Activated T-helper 9 cell treated with anti-CD3 and anti-CD28 coated beads, Interleukin-2, amount 50 U/mL, for 16 hours (primary cell): ENCODE measurements at places on chromosomes 6 and 20.

DNA sequence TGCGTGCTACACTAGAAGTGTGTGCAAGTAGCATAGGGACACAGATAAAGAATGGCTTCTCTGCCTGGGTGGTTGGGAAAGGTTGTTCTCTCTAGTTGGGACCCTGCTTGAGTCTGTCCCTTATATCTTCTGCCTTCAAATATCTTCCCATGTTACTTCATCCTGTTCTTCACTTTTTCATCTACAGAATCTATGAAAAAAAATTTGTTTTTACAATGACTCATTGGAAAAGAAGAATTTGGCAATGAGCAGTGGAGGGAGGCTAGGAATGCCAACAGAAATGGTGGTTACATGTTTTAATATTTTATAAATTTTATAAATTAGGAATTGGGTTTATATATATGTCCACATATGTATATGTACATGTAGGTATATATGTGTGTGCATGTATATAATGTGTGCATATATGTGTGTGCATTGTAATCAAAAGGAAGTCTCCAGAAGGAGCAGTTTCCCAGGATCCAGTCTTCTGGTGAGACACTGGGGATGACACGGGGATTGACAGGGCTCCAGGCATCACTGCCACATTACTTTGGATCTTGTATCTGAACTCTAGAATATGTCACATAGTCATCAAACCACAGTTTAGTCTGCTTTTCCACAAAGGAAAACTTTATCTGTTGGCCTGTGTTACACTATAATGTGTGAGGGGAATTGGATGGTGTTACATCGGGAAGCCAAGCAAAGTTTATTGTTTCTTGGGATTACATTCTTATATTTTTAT, 75.3 kb upstream of the RIPOR2 start:
- DNase-seq = no peak

- DNase-seq = no peak
These were observed 214.3 kb downstream of the ZMYND8 start for GRCh38 chr20:47141941-47142773.

GRCh38 chr6:106102034-106102433, 15.9 kb downstream of the PRDM1 start:
- DNase-seq = peak; percentile 36

- no peak for DNase-seq
These were observed 38.2 kb downstream of the DZANK1 start for GRCh38 chr20:18428490-18429173.

DNA sequence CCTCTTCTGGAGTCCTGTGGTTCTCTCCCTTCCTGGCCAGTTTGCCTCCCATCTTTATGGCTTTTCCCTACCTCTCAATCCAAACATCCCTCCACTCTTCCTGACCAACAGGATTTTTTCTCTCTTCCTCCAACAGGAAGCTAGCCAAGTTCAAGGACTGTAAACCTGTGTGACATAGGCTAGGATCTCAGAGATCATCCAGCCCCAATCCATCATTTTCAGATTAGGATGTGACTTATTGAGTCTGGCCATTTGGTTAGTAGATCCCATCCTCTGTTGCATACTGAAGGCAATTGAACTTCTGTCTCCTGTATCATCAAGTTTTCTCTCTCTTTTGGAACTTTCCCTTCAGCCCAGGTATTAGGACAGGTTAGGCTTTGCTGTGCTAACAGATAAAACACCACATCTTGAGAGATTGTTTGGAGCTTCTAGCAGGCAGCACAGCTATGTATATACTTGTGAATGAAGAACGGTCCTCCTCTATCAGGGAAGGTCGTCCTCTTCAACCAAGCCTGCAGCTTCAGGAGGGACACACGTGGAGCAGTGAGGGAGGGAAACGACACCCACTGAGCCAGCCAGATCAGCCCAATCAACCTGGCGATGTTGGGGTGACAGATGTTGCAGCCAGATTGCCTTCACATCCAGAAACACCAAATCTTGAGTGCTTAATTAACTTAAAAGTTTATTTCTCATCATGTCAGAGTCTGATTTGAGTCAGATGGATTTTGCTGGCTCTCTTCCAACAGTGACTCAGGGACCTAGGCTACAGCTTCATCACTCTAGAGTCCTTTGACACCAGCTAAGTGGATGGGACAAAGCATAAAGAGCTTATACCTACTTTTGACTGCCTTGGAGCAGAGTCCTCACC, 106.8 kb downstream of the GJA10 start:
- DNase-seq = no peak

DNA sequence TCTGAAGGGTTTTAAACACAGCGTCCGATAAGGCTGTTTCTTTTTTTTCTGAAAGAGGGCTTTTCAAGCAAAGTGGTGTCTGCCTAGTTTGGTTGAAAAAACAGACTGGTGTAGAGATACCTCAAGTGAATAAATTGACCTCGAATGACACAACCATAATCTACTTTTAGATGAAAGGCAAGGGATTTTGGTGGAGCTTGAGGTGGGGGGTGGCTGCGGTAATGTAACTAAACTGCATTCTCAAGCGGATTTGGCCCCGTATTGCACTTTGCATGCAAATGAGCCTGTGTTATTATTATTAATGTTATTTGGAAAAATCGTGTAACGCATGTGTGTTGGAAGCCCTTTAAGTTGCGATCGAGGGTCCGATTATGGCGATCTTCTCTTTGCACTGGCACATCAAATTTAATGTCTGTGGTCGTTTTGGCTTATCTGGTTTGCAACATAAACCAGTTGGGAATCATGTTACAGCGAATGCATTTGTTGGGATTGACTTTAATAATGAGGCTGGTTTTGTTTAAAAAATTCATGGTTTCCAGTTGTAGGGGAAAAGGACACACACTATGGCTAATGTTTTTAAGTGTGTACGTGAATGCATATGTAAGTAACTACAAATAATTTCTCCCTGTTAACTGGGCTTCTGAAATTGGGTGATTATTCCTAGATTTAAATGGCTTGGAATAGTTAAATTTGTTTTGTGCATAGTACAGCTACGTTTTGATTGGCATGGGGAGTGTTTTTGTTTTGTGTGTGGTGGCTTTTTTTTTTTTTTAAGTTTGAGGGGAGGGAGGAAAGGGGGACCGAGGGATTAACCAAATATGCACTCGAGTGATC, 1.0 kb downstream of the JARID2 start:
- DNase-seq = no peak

GRCh38 chr20:44033344-44033743, 118.7 kb downstream of the TOX2 start:
- no peak for DNase-seq

- DNase-seq = no peak
These were observed 9.6 kb upstream of the BAG2 start for GRCh38 chr6:57162516-57162915.

DNA sequence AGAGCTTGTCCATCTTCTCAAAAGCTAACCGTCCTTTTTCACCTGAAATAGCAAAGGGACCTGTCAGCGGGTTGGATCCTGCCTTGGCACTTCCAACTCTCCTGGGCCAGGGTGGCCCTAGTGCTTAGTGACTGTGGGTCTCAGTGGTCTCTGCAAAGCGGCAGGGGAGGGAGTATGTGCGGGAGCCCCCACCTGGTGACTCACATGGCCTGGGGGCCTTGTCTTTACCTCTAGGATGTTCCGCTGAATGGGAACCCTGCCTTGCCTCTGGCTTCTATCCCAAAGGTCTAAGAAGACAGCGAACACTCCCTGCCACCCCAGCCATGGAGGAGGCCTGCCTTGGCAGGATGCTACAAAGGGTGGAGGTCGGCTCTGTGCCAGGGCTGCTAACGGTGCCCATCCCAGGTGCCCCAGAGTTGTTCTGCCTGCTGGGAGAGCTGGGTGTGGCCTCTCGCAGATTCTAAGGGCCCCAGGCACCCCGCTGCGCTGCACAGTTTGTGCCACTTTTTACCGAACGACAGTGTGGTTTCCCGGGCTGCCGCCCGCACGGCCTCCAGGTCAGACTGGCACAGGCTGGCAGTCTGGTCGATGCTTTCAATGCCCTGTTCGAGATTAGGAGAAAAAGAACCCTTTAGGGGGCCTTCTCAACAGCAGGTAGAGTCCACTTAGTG, 77.2 kb downstream of the PTPN1 start:
- DNase-seq = no peak

GRCh38 chr6:24223115-24223919, 97.3 kb downstream of the NRSN1 start:
- DNase-seq = no peak

- no peak for DNase-seq
These were observed 15.0 kb downstream of the ALDH8A1 start for GRCh38 chr6:134934793-134935485.

DNA sequence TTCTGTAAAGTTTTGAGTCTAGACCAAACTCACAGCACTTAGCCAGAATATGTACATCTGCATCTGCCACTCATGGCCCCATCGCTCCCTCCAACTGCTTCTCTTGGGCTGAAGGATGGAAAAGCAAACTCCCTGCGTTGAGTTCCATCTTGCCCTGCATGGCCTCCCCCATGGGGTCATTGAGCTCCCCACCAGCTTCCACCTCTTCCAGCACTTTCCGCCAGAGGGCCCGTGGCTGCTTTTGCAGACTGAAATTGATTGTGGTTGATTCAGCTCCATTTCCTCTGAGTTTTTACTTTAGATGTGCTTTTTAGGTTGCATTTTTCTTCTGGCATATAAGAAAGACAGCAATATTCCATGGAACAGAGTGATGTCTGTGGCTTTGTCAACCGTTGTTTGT, 263.1 kb downstream of the ESR1 start:
- no peak for DNase-seq

DNA sequence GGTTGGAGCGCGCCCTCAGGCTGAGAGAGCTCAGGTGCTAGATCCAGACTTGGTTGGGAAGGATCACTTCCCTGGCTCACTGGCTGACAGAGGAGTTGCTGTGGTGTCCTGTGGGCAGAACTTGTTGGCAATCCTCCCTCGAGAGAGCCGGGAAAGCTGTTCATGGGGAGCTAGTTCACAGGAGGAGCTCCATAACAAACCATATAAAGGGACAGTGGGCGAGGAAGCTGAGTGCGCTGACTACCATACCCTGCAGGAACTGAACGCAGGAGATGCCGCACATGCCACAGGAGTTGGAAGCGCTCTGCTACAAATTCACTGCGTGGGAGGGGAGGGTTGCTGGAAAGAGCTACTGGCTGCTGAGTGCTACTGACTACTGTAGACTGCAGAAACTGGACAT, 243.2 kb downstream of the OGFRL1 start:
- no peak for DNase-seq

- no peak for DNase-seq
These were observed 142.4 kb downstream of the ZFP64 start for GRCh38 chr20:52049001-52049731.

- DNase-seq = no peak
These were observed 324.9 kb upstream of the CITED2 start for GRCh38 chr6:139699335-139699734.

DNA sequence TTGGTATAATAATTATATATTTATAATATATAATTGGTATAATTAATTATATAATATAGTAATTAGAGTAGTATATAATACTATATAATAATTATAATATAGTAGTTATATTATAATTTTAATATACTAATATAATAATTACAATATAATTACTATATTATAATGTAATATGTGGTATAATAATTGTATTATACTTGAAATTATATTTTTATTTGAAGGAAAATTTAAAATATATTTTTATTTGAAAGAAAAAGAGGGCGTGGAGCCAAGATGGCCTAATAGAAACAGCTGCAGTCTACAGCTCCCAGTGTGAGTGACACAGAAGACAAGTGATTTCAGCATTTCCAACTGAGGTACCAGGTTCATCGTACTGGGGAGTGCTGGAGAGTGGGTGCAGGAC, 365.9 kb downstream of the MMUT start:
- no peak for DNase-seq

- no peak for DNase-seq
These were observed 847 bp upstream of the CD93 start for GRCh38 chr20:23086931-23087411.

DNA sequence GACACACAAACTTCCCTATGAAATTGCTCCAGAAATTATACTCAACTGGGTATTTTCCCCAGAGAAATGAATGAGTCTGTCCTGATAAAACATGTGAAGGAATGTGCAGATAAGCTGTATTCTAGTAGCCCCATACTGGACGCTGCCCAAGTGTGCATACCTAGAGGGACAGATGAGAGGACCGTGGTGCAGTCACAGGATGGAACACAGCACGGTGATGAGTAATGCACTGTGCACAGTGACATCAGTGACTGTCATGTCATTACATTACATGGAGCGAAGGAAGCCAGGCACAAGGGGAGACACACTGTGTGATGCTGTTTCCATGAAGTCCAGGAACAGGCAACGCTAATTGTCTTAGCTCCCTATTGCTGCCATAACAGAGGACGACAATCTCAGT, 155.5 kb downstream of the CDH4 start:
- no peak for DNase-seq

GRCh38 chr20:43584448-43585136, 6.1 kb upstream of the IFT52 start:
- no peak for DNase-seq

GRCh38 chr20:35368666-35369423, 42.9 kb downstream of the UQCC1 start:
- DNase-seq = no peak

DNA sequence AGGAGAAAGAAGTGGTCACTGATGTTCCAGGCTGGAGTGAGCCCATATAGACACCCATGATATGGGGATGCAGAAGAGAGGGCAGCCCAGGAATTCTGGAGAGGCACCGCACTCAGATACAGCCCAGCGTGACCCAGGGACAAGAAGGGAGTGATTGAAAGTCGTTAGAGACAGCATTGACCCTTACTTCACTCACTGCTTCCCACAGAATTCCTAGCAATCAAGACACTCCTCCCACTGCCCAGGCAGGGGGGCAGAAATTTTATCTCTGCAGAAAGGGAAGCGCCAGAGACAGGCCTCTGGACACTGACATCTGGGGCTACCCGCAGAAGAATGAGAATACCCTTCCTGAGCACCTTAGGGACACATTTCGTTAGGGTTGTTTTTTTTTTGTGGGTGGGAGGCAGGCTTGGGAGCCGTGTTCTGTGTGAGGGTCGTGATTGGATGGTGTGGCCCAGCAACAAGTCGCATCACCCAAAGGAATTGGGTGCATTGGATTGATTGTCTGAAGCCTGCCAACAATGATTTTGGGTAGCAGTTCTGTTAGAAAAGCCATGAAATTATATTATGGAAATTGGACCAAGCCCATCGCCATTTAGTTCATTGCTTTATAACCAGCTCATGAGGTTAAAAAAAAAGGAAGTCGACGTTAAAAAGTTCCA, 45.9 kb upstream of the MAP3K4 start:
- no peak for DNase-seq

- no peak for DNase-seq
These were observed 200.0 kb downstream of the ADGRG6 start for GRCh38 chr6:142501795-142502194.
